Fibroblast of lung (primary cell): ENCODE measurements at places on chromosomes 1 and 21.

- DNase-seq, result peak; percentile 67
Measured at GRCh38 chr1:233172201-233172600, 123.3 kb downstream of the PCNX2 start.

- DNase-seq, result no peak
Measured at GRCh38 chr1:65258106-65258505, 51.2 kb upstream of the DNAJC6 start.

GRCh38 chr21:45136927-45137611, 62.7 kb downstream of the ADARB1 start:
- peak; percentile 80 for DNase-seq

DNA sequence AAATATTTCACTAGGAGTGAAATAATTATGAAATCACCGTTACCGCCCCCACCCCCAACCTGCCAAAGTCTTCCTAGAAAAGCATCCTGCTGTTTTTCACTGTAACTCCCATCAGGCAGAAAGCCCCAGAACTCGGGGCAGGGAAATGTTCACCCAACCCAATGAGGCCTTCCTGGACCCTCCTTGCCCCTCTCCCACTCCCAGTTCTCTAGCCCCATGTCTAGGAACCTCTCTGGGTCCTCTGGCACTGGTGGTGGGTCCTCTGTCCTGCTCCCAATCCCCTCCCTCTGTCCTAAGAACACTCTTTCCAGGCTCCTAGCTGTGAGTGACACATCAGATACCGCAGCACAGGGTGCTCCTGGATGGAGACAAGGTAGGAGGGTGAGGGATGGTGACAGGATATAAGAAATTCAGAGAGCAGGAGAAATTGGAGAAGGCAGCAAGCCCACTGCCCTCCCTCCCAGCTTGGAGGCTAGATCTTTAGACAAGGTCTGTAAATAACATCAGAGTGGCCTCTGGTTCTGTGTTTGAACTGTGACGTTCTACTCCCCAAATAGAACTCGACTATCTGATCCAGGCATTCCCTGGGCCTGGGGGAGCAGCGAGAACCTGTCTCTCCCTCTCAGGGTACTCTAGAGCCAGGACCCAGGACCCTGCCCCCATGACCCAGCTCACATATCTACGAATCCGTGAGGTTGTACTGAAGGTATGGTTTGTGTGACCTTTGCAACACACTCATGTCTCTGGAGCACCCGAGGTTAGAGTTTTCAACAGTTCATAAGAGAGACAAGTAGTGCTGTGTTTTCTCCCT, 23.3 kb upstream of the BTG2 start:
- no peak for DNase-seq

- DNase-seq, result peak; percentile 54
Measured at GRCh38 chr21:26127918-26128317, 42.7 kb downstream of the APP start.

- no peak for DNase-seq
Measured at GRCh38 chr1:163248064-163248463, 45.3 kb upstream of the RGS5 start.

GRCh38 chr1:203658274-203658673, 31.6 kb downstream of the ATP2B4 start:
- no peak for DNase-seq

DNA sequence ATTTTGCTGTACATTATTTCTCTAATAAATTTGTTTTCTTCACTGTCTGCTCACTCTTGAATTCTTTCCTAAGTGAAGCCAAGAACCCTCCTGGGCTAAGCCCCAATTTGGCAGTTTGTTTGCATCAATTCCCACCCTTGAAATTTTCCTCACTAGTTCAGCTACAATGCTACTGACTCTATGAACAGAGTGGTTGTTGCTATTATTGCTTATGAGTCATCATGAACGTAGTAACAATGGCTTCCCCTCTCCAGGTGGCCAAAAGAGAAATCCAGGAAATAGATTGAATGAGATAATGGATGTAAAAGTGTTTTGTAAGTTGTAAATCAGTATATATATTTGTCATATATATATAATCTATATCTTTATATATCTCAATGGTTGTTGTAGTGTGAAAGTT, 193.0 kb downstream of the URB2 start:
- no peak for DNase-seq

- no peak for DNase-seq
Measured at GRCh38 chr1:43298055-43298454, 2.7 kb upstream of the TIE1 start.

DNA sequence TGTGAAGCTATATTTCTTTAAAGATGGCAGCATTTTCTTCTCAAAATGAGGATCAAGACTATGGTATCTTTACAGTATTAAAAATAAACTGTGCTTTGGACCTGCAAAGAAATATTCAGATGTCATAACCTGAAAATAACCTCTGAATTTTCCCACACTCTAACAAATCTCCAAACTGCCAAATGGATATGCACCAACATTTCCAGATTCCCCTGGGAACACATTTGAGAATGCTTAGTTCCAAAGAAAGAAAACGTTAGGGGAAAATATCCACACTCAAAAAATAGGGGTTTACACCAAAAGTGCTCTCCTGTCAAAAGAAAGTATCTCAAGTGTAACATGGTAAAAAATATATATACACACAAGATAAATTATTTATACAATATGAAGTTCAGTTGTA, 69.1 kb upstream of the ARHGAP29 start:
- DNase-seq, result no peak

- DNase-seq, result no peak
Measured at GRCh38 chr21:37375866-37376574, 9.4 kb downstream of the DYRK1A start.

DNA sequence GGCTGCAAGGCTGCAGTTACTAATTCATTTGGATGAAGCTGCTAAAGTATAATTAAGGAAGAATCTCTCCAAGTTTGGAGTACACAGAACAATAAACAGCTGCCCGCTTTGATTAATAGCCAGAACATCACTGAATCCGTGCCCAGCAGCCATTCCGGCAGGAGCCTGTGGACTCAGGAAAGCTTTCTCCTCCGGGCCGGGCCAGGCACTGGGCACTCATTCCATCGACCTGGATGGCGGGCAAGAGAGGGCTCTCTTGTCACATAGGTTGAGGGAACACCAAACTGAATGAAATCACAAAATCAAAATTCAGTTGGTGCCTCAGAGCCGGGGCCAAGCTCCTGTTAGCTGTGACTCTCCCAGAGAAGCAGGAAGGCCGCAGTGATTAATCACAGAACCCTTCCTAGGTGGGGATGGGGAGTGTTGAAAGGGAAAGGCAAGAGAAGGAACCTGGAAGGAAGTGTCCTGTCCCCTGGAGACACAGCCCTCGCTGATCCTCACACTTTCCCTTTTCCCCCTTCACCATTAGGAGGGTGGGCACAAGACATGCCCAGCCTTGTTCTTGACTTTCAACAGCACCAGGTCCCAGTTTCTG, 306.7 kb downstream of the NPHP4 start:
- DNase-seq, result no peak

GRCh38 chr1:106746448-106747085, 309.9 kb upstream of the PRMT6 start:
- peak; percentile 22 for DNase-seq

GRCh38 chr1:232291681-232292080, 338.3 kb downstream of the SIPA1L2 start:
- peak; percentile 22 for DNase-seq

DNA sequence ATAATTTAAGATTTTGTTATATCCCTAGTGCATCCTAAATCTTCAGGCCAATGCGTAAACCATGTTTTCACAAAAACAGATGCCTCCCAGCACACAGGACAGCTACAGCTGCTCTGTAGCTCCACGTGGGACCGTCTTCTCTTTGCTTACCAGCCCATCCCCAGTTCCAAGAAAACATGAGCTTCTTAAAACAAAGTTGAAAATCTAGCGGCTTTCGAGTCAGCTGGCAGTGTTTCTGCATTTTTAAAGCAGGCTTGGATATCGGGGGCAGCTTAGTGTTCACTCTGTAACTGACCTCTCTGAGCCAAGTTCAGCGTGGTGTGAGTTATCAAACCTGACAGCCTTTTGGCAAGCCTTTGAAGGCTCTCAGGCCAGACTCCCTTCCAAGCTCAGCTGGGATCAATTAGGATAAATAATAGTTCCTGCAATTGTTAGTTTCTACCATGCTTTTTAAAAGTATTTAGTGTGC, 881.5 kb downstream of the LTN1 start:
- peak; percentile 84 for DNase-seq

GRCh38 chr1:94602316-94602715, 60.8 kb upstream of the F3 start:
- DNase-seq, result peak; percentile 77

- peak; percentile 64 for DNase-seq
Measured at GRCh38 chr1:23537296-23537973, 6.4 kb upstream of the E2F2 start.

- DNase-seq, result peak; percentile 76
Measured at GRCh38 chr1:3548156-3548893, 63.0 kb downstream of the MEGF6 start.

DNA sequence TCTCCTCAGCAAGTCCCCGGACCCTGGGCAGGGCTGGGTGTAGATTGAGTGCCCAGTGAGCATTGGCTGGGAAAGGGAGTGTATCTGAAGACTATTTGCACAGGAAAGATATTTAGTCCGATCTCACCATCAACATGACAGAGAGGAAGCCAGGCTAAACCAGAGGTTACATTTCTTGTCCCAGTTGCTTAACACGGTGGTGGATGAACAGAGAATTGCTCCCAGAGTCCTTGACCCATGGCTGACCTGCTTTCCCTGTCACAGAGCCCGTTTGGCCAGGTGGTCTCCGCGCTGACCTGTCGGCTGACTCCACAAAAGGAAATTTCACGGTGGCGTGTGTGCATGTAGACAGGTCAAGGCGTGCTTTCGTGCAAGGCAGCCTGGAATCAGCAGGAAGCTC, 83.5 kb downstream of the BEND5 start:
- DNase-seq, result no peak

- no peak for DNase-seq
Measured at GRCh38 chr1:234735476-234735875, 125.5 kb upstream of the IRF2BP2 start.

- no peak for DNase-seq
Measured at GRCh38 chr1:79704067-79704466, 697.5 kb upstream of the ADGRL4 start.

DNA sequence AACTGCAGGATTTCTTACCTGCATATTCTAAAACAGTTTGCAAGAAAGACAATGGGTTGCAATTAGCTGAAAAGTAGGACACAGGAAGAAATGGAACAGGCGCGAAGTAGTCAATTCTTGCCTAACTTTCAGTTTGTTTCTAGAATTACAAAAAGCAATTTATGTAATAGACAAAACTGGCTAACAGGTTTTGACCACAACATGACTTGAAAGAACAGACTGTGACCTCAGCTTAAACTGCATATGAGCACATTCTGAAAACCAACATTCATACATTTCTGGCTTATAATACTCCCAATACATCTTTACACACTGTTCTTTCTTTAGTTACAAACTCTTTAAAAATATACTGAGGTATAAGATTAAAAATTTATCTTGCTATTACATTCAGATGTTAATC, 405.9 kb upstream of the B3GALT2 start:
- DNase-seq, result no peak

DNA sequence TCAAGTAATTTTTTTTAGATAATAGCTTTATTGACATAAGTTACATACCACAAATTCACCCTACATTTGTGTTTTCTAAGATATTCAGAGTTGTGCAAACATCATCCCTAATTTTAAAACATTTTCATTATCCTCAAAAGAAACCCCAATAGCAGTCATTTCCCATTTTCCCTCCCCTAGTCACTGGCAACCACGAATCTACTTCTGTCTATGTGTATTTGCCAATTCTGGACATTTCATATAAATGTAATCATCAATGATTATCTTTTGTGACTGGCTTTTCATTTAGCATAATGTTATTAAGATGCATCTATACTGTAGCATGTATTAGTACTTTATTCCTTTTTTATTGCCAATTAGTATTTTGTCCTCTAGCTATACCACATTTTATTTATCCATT, 88.8 kb upstream of the SLFNL1 start:
- DNase-seq, result no peak

DNA sequence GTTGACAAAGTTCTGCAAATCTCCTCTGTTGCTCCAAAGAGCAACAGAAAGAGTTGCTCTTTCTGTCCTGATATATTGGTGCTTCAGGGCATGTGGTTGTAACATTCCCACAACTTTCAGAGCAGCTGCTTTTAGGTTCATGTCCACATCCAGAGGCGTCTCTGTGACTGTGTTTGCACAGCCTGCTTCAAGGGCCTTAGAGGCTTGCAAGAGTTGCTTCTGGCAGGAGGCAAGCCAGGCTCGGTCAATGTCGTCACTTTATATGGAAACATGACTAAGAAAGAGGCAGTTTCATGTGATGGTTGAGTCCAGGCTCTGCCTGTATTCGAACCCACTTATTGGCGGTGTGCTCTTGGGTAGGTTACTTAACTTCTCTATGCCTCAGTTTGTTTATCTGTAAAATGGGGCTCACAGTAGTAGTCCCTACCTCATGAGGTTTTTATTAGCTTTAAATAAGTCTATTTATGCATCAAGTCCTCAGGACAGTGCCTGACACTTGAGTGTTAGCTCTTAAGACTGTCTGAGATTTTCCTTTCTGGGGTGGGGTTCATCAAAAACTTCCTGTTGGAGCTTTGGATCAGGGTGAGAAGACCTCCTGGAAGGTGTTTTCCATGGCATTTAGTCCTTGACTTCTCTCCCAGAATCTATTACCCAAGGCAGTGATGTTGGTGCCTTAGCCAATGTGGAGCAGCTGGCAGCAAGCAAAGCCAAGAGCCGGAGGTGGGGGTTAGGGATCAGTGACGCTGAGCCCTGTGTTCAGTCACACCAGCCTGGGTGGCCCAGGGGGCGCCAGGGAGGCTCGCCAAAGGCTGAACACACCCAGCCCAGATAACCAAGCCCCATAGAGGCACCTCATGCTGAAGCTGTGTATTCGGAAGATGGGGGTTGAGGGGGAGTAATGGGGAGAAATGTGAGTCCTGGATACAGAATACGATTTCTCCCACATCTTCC, 18.9 kb downstream of the LHX4 start:
- no peak for DNase-seq

DNA sequence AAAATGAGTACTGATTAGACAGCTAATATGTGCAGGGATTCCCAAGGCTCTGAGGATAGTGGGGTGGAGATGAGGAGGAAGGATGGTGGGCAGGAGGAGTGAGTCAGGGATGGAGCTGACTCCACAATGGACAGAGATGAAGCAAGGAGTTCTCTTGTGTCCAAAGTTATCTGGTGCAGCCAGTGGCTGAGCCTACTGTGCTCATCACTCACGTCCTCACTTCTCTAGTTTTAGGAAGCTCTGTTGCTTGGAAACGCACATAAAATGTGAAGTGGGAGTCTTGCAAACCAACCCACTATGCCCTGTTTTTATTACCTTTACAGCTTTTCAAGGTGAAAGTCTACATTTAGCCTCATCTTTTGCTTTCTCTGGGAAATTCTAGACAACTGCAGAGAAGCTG, 36.5 kb upstream of the SAMD13 start:
- no peak for DNase-seq

GRCh38 chr1:111364690-111365089, 62.8 kb downstream of the OVGP1 start:
- DNase-seq, result peak; percentile 5

- DNase-seq, result no peak
Measured at GRCh38 chr21:45076245-45076711, 1.9 kb downstream of the ADARB1 start.

- no peak for DNase-seq
Measured at GRCh38 chr1:53981220-53981619, 35.1 kb downstream of the LRRC42 start.
